ENCODE measurements at places on chromosomes 2 and 18.

DNA sequence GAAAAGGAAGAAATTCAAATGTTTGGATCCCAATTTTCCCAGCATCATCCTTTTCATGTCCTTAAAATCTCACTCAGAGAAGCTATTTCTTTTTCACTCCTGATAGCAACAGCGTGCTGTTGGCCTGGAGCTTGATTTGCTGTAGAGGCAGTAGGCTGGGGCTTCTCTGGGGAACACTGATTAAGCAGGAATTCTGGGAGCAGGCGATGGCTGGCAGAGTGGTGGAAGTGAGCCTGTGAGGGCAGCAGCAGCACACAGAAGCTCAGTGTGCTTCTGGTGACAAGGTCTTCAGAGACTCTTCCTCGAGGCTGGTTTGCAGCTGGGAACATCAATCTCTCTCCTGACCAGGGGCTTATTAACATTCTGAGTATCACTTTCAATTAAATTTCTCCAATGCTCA lies 284.6 kb downstream of the DPP10 start:
- no peak for DNase-seq

- DNase-seq, result no peak
Measured at GRCh38 chr2:226447338-226448300, 352.0 kb downstream of the IRS1 start.

DNA sequence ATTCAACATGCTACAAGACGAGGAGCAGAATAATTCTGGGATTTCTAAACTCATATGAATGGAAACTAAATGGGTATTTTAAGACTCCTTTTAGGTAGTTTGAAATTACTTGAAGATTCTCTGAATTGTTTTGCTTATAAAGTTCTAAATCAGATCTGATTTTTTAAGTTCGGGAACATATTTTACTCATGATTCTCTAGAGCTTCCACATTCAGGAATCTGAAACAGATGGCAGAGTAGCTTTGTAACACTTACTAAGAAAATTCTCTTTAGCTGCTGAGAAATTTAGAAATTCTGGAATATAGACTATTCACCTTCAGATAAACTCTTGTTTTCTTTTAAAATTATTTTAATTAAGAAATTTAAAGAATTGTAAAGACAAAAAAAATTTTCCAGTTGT lies 13.7 kb downstream of the RBBP8 start:
- no peak for DNase-seq

DNA sequence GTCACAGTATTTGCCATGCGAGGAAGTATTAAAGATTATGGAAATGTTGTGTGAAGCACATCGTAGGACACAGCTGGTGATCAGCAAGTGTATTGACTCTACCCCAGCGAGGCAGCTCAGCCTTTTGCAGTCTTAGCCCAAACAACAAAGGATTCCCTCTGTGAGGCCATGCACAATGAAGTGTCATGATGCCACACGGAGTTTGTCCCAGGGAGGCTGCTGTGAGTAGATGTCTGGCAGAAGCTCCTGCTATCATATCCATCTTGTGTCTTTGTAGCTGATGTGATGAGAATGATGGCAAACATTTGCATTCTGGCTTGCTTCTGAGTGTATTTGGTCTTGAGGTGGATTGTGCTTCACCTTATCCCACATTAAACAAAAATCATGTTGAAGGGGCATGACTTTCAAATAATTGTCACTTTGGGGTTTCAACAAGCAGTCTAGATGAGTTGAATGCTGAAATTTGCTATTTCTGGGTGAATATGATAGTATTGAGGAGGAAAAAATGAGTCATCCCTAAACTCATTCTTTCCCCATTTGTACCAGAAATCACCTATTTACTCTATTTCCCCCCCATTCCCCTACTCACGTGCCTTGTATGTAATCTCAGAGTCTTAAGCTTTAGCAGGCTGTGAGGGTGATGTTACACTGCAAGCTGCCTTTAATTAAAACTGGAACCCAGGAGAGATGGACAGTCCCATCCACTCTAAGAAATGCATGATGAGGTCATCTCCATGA lies 273.5 kb downstream of the RNF144A start:
- no peak for DNase-seq
